NCI-H2029 (cell line): ENCODE measurements at places on chromosomes 7 and 10.

DNA sequence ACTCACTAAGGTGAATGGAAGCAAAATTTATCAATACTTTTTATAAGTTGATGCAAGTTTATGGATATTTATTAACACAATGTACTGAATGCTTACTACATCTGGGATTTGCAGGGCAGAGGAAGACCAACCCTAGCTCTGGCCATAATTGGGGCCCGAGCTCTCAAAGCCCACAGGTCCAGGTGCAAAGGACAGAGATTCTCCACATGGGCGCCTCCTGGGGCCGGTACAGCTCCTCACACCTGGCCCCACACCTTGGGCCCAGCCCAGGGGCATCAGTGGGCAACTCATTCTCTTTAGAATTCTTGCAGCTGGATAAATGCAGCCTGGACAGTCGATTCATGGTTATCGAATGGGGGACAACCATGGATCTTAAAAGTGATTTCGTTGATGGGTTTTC, 47.1 kb downstream of the CALML3 start:
- no peak for DNase-seq

GRCh38 chr10:97596101-97597082, 6.9 kb downstream of the C10orf62 start:
- no peak for DNase-seq

DNA sequence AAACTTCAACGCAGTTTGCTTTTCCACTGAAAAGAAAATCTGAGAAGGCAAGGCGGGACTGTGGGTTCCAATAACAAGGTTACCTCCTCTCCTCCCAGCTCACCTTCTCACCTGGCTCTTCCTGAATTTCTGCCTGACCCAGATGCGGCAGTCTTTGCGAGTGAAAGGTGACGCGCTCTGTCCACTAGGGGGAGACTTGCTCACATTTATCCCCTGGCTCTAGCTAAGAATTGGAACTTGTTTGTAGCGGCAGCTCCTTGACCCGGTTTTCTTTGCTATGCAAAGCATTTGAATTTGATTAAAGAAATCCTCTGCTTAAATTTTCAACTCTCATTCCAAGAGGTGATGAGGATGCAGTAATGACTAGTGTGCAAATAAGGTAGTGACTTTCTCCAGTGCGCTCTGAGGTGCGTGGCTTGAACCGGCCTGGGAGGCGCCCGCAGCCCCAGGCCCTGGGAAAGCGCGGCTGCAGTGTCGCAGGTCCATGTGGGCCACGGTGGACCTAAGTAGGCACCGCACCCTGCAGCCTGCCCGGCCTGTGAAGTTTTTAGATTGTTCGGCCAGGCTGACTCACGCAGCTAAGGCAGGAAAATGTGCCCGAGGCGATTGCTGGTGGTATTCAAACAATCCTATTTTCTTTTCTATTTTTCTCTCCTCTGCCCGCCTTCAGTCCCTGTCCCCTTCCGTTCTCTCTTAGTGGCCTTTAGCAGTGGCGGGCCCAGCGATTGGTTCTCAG, 336.9 kb upstream of the NPSR1 start:
- peak; percentile 58 for DNase-seq

DNA sequence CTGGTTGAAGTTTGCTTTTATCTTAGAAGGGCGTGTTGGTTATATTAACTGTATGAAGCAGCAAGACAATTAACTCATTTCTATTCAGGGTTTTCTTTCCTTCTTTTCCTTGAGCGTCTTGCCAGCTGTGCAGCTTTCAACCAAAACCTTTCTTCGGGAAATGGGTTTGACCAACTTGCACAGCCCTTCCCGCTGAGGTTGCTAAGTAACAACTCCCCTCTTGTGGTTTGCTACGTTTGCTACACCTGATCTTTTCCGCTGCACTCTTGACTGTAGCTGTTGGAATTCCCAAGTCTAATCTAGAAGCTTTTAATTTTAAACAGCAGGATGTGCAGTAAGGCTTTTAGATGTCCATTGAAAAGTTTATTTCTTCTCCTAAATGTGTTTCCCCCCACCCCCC, 116.9 kb downstream of the CDCA7L start:
- DNase-seq, result no peak

DNA sequence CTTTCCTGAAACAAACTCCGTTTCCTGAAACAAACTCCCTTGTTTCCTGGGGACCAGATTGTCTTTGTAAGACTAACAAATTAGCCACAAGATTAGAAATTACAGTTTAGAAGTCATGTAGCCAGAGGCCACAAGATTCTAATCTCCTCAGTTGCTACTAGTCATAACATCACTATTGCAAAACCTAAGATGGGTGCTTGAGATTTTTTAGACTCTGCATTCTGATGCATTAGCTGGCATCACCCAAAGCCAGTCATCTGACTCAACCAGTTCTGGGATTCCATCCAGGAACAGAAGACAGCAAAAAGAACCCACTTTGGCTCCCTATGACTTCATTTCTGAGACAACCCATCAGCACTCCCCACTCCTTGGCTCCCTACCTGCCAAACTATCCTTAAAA, 367.9 kb upstream of the MBL2 start:
- DNase-seq, result no peak

- DNase-seq, result no peak
Measured at GRCh38 chr10:62583876-62584615, 209.9 kb downstream of the ZNF365 start.

GRCh38 chr7:33820206-33820605, 85.1 kb upstream of the BMPER start:
- DNase-seq, result no peak

DNA sequence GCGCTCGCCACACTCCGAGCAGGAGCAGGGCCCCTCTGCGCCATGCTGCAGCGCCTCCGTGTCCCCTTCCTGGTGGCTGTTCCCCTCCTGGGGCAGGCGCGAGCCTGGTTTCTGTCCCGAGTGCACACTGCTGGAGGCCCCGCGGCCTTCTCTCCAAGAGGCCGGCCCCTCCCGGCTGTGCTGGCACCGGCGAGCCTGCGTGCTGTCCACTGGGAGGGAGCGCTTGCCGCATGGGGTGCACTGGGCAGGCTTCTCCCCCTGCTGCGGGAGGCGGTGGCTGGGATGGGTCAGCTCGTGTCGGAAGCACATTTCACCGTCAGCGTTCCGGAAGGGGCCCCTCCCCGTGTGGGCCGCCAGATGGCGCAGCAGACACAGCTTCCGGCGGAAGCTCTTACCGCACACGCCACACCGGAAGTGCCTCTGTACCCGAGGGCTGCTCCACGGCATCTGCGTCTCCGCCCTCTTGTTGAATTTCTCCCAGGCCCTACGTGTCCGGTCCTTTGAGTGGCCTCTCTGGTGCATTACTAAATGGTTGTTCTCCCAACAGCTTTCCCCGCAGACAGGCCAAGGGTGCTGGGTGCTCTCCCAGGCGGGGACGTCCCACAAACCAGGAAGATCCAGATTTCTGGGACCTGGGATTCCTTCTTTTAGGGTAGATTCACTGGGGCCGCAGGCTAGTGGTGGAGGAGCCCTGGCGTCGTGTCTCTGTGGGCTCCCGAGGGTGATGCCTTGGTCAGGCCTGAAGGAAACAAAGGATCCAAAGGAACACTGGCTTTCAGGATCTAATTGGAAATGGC, 18.7 kb downstream of the ZNF786 start:
- no peak for DNase-seq
